ENCODE measurements at places on chromosomes 13 and 19.

GRCh38 chr19:5795382-5795919, 4.5 kb upstream of the DUS3L start:
- no peak for DNase-seq

DNA sequence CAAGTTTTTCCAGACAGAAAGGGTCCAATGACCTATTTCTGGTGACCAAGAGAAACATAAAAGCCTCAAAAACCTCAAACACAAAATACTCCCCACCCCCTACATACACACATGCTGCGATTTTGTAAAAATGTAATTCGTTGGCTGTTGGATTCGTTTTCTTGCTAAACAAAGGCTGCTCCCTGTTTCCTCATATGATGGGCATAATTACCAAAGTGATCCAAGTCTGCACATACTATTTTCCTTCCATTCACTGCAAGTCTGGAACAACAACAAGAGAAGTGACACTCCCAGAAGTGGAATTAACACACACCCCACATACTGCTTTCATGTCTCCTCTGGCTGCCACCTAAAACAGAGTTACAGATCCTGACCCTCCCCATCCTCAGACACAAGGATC, 131.9 kb downstream of the RAP2A start:
- DNase-seq: no peak

DNA sequence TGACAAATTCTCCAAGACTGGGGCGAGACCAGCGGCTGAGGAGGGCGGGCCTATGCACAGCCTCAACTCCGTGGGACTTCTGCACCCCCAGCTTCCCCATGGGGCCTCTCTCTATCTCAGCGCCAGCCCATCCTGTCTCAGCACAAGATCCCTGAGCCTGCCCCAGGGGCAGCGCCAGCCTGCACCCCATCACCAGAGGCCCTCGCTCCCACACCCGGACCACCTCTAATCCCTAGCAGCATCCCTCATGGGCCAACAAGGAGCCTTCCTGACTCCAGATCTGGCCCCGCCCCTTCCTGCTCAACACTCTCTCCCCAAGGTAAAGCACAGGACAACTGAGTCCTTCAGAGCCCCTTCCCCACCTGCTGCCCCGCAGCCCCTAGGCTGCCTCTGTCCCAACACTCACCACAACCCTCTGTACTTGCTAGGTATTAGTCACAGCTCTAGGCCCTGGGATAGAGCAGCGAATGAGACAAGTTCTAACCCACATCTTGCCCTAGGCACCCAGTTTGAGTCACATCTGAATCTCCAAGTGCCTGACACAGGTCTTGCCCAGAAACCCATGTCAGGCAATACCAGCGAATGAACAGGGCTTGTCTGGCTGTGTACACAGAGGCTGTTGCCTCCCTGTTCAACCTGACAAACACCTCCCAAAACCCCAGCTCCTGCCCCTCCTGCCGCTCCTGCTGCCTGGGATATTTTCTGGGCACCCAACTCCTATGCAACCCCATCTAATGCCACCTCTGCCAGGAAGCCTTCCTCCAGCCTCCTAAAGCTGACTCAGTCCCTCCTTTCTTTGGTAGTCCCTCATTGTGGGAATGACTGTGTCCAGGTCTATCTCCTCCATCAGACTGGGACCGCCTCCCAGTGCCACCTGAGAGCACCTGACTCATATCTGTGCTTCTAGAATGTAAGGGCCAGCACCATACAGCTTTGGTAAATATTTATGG, 18.6 kb downstream of the GRIK5 start:
- no peak for DNase-seq

DNA sequence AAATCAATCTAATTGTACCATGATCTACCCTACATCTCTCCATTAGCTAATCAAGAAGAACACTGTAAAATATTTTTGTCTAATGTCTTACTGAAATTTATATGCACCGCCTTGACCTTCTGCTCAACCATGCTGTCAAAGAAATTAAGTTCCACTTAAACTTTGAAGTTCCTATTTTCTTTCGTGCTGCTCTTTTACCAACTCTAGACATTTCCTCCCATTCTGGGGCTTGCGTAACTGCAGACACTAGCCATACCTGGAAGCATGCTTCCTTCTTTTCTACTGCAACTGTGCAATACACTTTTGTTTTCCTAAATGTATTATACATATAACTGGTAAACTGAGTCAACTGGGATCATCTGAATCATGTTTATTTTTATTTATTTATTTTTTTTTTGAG, 8.5 kb upstream of the UBE2L5 start:
- no peak for DNase-seq

DNA sequence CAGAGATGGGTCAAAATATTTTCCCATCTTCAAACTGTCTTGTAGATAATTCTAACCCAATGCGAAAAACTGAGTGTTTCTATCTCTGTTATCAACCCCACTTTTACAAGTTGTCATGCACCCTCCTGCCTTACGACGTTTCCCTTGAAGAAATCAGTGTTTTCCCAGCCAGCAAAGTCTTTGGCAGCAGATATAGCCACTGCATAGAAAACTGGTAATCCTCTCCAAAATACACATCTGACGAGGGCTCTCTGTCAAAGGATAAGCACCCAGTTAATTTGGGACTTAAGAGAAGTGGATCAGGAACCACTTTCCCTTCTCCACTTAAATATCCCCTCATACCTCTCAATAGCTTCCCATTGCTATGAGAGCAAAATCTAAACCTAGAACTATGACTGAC, 351.9 kb upstream of the MIR17HG start:
- no peak for DNase-seq

DNA sequence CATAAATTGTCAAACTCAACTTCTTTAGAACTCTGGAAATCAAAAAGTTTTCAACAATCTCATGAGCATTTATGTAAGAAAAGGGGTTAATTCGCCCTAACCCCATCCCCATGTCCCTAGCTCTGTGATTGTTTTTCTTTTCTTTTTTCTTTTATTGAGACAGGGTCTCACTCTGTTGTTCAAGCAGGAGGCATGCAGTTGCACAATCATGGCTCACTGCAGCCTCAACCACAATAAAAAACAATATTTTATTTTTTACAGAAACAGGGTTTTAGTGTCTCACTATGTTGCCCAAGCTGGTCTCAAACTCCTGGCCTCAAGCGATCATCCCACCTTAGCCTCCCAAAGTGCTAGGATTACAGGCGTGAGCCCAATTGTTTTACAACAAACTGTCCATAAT, 16.7 kb downstream of the VWA8 start:
- DNase-seq: no peak

- no peak for DNase-seq
Observed at GRCh38 chr13:69921156-69921555, 186.5 kb upstream of the ATXN8OS start.

GRCh38 chr13:66036024-66036614, 1194.0 kb downstream of the PCDH9 start:
- DNase-seq: no peak

DNA sequence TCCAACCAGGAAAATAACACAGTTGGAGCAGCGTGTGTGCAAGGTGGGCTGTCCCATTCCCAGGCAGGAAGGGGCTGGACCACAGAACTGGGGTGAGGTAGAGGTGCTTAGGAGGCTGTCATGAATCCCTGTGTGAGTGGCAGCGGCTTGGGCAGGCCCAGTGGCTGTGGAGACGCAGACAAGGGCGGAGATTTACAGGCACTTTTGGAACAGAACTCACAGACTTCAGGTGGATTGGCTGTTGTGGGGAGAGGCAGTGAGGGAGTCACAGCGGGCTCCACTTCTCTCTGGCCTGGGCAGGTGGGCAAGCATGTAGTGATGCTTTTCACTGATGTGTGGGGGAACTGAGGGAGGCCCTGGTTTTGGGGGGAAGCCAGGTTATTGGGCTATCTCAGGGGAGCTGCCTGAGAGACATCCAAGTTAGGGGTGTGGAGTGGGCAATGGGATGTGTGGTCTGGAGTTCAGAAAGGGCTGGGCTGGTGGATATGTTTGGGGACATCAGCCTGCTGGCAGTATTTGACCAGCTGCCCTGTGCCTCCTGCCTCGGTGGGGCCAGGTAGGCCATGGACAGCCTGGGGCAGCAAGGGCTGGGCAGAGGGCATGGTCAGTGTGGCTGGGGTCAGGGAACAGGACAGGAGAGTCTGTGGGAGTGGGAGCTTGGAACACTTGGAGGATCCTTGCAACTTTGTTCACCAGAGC, 27.0 kb upstream of the ZNF492 start:
- DNase-seq: no peak

GRCh38 chr13:107057028-107057631, 489.2 kb upstream of the ARGLU1 start:
- DNase-seq: no peak

GRCh38 chr13:81927347-81927746, 1586.4 kb upstream of the SPRY2 start:
- no peak for DNase-seq

GRCh38 chr19:50331221-50331993, 2.2 kb upstream of the KCNC3 start:
- DNase-seq: no peak
